ENCODE measurements at places on chromosomes 7 and 10.

GRCh38 chr10:32481606-32482005 lies 35.7 kb downstream of the CCDC7 start:
- DNase-seq: no peak

GRCh38 chr7:116708861-116709260 lies 36.9 kb downstream of the MET start:
- DNase-seq: no peak

GRCh38 chr10:117804470-117805011 lies 242.2 kb downstream of the RAB11FIP2 start:
- no peak for DNase-seq

DNA sequence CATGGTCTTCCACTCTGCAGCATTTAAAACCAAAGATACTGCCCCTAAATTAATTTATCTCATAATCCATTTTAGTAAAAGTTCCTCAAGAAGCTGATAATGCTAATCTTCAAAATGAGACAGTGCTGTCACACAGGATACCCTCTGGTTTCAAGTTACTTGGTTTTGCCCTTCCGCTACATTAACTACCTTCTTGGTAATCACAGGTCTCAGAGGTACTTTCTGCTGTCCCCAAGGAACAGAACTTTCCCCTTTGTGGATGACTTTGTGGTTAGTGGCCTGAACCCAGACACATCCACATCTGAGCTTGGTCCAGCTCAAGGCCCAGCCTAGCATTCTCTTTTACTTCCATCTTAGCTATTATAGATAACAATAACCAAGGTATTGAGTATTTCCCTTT lies 88.8 kb upstream of the TMEM26 start:
- DNase-seq: no peak
